NCI-H446 (cell line): ENCODE measurements at places on chromosomes 1 and 21.

GRCh38 chr1:62778208-62778607 is 5.7 kb upstream of the ATG4C start:
- no peak for DNase-seq

GRCh38 chr1:30172757-30173156 is 550.6 kb downstream of the MATN1 start:
- DNase-seq = no peak

DNA sequence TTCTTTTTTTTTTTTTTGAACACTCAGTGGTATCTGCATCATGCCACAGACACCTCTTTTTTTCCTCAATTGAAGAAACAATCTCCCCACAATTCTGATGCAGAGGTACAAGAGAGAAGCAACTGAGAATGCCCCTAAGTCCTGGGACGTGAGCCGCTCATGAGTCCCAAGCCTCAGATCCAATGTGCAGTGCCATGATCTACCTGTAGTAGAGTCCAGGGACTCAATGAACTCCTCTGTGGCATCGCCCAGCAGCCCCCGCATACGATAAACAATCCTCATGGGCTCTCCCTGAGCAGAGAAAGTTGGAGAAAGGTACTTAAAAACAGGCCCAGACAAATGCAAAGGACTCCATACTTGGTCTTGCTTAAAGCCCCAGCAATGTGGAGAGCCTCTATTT is 113.1 kb downstream of the UBR4 start:
- no peak for DNase-seq

GRCh38 chr1:109792056-109792831 is 28.5 kb upstream of the EPS8L3 start:
- DNase-seq = peak; percentile 87

DNA sequence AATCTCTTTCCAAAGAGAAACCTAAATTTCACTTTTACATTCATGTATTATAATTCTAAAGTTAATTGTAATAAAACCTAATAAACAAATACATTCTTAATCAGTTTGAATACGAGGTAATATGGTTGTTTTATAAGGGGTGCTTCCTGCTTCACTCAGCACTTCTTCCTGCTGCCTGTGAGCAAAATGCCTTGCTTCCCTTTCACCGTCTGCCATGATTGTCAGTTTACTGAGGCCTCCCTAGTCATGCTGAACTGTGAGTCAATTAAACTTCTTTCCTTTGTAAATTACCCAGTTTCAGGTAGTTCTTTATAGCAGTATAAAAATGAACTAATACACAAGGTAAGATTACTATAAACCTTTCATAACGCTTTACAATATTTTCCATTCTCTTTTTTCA is 491.1 kb upstream of the LRRC7 start:
- no peak for DNase-seq

DNA sequence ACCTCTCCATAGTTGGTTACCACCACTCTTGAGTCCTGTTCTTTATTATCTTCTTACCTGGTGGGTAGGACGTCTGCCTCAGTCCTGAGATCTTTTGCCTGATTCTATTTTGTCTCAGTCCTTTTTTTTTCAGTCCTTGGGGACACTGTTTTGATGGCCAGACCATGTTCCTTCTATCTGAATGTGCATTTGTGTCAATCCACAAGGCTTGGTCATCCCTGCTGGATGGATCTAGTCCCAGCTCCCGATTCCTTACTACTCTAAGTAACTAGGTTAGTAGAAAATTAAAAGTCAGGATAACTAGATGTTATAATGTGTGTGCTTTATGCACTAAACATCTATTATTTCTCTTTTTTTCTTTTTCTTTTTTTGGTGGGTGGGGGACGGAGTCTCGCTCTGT is 28.1 kb upstream of the AK4 start:
- no peak for DNase-seq

- no peak for DNase-seq
Observed at GRCh38 chr1:113538225-113538624, 147.9 kb downstream of the MAGI3 start.

GRCh38 chr1:88509379-88509778 is 174.7 kb upstream of the PKN2 start:
- DNase-seq = no peak

GRCh38 chr21:38297194-38297631 is 40.4 kb downstream of the KCNJ15 start:
- DNase-seq = no peak

- DNase-seq = no peak
Observed at GRCh38 chr1:35243691-35244090, 24.8 kb upstream of the ZMYM4 start.

DNA sequence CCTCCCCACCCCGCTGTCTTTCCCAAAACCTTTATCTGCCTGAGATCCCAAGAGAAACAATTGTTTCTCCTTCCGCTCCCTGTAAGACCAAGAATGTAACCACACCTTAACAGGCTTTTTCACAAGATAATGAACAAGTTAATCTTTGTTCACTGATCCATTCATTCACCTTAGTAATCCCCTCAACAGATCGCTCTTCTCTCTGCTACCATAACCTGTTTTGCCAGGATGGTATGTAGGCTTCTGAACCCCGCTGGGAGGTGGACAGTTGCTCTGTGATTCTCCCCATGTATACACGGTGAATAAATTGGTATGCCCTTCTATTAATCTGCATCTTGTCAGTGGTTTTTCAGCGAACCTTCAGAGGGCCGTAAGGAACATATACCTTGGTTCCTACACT is 18.7 kb upstream of the RGSL1 start:
- DNase-seq = no peak

DNA sequence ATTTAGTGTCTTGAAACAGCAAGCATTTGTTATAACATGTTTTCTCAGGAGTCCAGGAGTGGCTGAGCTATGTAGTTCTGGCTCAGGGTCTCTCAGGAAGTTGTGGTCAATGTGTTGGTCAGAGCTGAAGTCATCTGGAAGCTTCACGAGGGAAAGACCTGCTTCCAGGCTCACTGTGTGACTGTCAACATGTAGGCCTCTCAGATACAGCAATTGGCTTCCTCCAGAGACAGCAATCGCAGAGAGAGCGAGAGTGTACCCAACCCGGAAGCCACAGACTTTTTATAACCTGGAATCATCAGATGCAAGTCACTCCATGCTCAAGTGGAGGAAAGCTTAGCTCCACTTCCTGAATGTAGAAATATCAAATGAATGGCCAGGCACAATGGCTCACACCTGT is 40.9 kb downstream of the TNFRSF9 start:
- DNase-seq = no peak

GRCh38 chr1:198024782-198025181 is 107.6 kb downstream of the LHX9 start:
- no peak for DNase-seq

DNA sequence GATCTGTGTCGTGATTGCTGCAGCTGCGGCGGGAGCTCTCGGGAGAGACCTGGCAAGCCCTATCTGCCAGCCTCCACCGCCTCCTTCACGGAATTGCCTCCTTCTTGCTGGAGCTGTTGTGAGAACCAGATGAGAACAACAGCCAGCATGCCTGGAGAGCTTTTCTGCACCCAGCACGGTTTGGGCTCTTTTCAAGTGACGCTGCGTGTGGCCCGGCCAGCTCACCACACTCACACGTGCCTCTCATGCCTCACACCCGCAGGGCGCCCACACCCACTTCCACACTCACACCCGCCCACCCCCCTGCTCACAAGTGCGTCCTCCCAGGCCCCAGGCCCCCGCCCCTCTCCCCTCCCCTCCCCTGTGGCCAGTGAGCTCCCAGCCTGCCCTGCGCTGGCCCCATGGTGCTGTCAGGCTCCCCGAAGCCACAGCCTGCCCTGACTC is 135.7 kb upstream of the RUNX3 start:
- no peak for DNase-seq

DNA sequence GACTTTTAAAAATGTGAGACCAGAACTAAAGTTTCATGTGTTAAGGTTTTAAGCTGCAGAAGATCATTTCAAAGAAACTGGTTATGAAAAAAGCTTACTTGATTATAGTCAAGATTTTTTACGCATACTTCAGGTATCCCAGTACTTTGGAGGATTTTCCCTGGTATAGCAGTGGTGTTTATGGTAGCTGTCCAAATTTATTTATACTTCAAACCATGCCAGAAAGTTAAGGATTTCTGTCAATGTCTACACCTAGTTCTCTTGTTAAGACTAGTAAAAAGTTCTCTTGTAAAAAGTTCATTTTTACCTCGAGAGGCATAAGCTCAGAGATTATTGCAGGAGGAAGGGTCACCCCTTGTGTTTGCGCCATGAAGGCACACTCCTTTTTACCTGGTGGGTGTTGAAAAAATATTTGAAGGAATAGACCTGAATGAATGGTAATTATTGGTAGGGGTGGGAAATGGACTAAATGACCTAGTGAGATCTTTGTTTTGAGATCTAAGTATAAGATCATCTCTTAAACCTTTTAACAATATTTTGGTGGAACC is 2.8 kb downstream of the DYRK1A start:
- no peak for DNase-seq

DNA sequence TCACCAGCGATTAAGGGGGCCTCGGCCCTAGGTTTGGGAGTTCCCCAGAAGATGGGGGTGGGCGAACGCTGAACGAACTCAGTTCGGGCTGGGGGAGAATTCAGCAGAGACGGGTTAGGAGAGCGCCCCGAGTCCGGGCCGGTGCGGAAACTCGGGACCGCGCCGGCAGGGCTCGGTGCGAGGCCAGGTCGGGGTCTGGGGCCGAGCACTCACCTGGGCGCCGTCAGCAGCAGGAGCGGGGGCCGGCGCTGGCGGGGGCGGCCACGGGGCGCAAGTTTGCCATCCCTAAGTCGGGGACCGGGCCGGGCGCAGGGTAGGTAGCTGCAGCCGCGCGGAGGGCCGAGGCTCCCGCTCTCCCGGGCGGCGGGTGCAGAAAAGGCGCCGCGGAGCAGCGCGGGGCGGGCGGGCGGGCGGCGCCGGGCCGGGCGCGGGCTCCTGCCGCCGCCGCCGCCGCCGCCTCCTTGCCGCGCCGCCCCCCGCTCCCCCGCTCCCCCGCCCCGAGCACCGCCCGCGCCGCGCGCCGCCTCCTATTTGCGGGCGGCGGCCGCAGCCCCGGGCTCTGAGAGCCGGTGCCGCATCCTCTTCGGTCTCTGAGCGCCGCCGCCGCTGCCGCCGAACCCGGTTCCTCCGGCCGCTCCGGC is 349 bp downstream of the ADGRB2 start:
- no peak for DNase-seq

- no peak for DNase-seq
Observed at GRCh38 chr1:180522213-180522515, 19.8 kb upstream of the ACBD6 start.

- DNase-seq = no peak
Observed at GRCh38 chr1:23759277-23759676, 16.0 kb downstream of the ELOA start.

GRCh38 chr1:13667691-13668090 is 32.3 kb upstream of the PRDM2 start:
- no peak for DNase-seq

- DNase-seq = no peak
Observed at GRCh38 chr1:177366091-177366490, 195.3 kb downstream of the BRINP2 start.

GRCh38 chr1:243287652-243288051 is 31.8 kb downstream of the SDCCAG8 start:
- no peak for DNase-seq

DNA sequence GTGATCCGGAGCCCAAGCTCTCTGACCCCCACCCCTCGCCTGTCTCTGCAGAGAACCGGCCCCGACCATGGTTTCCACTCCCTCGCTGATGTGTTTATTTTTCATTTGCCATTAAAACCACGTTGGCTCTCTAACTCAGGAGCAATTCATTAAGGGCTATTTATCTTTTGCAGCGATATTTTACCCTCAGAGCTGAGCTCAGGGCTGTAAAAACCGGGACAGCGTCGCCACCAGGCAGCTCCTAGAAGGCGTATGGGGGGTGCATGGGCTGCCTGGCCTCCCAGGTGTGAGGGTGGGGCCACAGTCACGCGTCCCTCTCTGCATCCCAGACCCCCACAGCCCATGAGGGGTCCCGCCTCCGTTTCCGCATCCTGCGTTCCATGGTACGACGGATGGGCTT is 71.4 kb downstream of the PRDM16 start:
- no peak for DNase-seq

- DNase-seq = no peak
Observed at GRCh38 chr21:25578056-25578961, 29.0 kb downstream of the MRPL39 start.

DNA sequence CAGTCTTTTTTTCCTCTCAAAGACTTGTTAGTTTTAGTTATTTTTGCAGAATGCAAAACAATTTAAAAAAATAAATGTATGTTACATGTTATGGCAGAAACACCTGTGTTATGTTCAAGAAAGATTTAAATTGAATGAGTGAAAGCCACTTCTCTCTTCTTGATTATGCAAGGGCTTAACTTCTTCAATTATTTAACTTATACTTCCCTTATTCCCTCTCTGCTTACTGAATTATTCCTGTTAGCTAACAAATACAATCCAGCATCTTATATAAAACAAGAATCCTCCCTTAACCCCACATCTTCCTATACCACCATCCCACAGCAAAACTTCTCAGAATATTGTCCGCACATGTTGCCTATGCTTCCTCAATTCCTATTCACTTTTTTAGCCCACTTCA is 10.7 kb upstream of the FCER1A start:
- DNase-seq = no peak

- DNase-seq = no peak
Observed at GRCh38 chr1:9770298-9770697, 53.5 kb downstream of the CLSTN1 start.

GRCh38 chr1:112312315-112312714 is 83.7 kb upstream of the CTTNBP2NL start:
- no peak for DNase-seq

- DNase-seq = no peak
Observed at GRCh38 chr1:238187575-238187949, 296.8 kb upstream of the ZP4 start.

GRCh38 chr1:154808909-154809262 is 61.2 kb downstream of the KCNN3 start:
- DNase-seq = no peak

- DNase-seq = no peak
Observed at GRCh38 chr1:46823151-46823550, 24.3 kb downstream of the CYP4B1 start.

- DNase-seq = no peak
Observed at GRCh38 chr1:87733386-87733785, 404.7 kb downstream of the LMO4 start.
